Mesenteric fat pad (tissue), 1 donor: ENCODE measurements at places on chromosomes 4 and X.

GRCh38 chrX:7085879-7086278 is 61.6 kb upstream of the STS start:
- DNase-seq: no peak

DNA sequence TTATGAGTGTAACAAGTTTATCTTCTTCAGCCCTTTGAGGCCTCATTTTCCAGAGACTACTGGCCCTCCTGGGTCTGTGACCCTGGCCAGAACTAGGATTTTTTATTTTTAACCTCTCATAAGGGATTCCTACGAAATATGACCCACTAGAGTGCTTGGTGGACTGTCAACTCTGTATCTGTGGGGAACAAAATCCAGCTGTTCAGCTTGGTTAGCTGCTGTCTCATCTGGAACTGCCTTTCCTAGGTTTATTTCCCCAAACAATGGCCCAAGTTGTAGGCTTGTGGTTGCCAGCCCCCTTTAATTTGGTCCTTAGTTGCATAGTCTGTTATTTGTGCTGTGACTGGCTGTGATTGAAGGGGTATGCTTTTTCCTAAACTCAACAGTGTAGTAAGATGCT is 56.2 kb downstream of the NHS start:
- DNase-seq: no peak

DNA sequence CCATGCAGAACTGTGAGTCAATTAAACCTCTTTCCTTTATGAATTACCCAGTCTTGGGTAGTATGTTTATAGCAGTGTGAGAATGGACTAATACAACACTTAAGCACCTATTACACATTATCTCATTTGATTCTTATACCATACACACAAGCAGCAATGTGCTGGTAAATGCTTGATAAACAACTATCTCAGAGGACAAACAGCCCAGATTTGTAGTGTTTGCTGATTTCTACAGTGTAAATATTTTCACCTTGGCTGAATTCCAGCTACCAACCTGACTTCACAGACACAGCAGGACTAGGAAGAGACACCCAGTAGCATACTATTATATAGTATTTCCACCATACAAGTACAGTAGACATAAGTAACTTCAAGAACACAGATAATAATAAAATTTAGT is 406.5 kb upstream of the CNKSR2 start:
- no peak for DNase-seq

DNA sequence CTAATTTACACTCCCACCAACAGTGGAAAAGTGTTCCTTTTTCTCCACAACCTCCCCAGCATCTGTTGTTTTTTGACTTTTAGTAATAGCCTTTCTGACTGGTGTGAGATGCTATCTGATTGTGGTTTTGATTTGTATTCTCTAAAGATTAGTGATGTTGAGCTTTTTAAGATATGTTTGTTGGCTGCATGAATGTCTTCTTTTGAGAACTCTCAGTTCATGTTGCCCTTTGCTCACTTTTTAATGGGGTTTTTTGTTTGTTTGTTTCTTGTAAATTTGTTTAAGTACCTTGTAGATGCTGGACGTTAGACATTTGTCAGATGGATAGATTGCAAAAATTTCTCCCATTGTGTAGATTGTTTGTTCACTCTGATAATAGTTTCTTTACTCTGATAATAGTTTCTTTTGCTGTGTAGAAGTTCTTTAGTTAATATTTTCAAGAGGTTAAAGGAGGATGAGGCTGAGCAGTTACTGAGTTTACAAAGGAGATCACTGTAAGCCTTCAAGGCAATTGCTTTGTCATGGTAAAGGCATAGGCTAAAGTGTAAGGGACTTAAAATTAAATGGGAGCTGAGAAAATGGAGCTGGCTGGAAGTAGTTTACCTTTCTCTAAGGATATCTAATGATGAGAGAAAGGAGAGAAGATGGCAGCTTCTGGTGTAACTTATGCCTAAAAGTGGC is 323.4 kb downstream of the PCDH7 start:
- no peak for DNase-seq

DNA sequence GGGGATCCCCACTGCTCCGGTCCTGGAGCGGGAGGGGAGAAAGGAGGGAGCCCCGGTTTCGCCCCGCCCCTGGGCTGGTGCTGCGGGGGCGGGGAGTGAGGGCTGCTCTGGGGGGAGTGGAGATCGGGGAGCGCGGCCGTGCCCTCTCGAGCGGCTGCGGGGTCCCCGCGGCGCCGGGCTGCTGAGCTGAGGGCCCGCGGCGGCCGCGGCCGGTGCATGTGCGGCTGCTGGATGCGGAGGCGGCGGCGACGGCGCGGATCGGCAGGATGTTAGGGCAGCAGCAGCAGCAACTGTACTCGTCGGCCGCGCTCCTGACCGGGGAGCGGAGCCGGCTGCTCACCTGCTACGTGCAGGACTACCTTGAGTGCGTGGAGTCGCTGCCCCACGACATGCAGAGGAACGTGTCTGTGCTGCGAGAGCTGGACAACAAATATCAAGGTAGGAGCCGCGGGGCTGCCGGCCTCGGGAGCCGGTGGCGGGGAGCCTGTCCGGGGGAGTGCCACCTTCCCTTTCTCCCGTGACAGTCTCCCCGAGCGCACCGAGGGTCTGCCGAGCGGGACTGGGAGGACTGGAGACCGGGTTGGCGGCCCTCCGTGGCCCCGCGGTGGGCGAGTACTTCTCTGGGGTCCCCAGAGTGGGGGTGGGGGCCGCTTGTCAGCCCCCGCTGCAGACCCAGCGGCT is at the start of gene ING2:
ING2 (plus strand) TSS at position 129 of the 681 bp plus-strand sequence; CDS start at position 267, 138 bp downstream.
- DNase-seq: no peak

DNA sequence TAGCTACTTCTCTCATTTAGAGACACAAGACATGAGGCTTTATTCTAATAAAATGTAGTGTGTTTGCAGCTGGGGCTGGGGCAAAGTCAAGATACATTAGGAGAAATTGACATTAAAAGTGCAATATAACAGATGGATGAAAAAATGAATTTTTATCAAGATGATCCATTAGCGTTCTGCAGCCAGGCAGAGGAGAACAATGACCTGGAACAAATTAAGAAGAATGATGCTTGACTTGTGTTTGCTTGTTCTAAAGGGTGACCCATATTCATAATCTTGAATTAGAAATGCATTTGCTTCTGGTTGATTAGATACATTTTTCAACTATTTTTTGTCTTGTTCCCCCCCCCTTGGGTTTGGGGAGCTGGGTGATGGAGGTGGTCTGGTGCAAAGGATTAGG is 439.5 kb upstream of the BOD1L1 start:
- no peak for DNase-seq

DNA sequence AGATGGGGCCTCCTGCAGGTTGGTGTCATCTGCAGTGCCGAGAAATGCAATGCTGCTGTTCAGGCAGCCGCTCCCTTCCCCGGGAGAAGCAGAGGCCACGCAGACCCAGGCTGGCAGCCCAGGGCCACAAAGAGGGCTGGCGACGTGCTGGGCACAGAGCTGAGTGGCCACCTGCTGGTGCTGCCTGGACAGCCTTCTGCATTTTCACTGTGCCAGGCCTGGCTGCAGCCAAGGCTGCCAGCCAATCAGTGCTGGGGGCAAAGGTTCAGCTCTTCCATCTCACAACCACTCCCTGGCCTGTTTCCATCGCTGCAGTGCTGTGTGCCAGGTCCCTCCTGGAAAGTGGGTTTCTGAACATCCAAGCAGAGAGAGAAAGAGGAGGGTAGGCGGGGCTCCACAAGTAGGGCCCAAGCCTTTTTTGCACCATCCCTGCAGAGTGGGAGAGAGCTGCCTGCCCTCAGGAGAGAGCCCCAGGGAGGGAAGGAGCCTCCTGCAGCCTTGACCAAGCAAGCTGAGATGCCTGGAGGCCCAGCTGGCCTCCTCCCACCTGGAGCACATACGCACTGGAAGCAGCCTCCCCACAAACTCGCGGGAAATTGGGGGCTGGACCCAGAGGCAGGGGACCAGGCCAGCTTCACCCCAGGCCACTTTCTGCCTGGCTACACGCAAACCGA is 20.1 kb downstream of the ADRA2C start:
- DNase-seq: no peak

DNA sequence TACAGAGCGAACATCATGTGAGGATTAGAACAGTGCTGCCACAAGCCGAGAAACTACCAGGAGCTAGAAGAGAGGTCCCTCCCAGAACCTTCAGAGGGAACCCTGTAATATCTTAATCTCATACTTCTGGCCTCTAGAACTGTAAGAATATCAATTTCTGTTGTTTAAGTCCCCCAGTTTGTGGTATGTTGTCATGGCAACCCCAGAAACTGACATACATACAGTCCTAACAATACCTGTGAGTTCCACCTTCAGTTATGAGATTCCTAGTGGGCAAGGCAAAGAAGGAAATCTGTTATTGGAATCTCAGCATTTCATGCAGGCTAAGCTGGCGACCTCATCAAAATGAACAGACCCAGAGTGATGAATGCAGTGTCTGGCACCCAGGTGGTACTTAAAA is 42.5 kb downstream of the ZBTB49 start:
- DNase-seq: no peak

DNA sequence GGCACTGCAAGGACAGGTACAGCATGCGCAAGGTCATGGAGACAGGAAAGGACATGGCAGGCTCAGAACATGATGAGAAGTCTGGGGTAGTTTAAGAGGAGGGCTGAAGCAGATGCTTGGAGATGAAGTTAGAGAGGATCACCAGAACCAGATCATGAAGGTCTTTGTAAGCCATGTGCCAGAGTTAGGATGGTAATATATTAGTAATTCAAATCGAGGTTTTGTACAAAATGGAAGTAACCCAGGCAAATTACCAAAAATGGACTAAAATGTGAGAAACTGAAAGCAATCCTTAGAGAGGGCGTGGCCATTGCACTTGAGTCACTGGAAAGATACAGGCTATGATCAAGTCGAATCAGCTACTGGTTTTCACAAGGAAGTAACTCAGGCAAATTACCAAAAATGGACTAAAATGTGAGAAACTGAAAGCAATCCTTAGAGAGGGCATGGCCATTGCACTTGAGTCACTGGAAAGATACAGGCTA is 13.5 kb downstream of the RXFP1 start:
- DNase-seq: no peak

DNA sequence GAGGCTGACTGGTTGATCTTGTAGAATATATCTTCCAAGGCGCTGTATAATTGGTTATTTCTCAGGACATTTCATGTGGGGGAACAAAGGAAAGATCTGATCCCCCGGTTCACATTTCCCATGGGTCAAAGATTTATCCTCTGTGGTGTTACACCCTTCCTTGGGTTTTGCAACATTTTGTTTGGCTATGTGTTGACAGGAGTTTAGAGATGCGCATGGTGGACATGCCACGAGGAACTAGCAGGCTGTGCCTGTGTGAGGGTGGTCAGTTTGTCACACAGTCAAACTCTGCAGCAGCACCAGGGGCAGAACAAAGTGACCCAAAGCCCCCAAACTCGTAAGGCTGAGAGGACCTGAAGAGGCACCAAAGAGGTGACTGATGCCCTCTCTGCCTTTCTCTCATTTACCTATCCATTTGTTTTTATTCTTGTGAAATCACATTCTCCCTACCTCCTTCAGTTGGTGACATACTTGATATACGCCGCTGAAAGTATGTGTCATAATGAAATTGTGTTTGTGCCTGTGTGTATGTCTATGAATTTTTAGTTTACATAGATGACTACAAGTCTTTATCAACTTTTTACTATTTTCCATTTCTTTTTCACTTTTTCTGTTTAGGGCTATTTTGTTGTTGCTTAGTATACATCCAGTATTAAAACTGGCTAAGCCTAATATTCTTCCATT is 164.7 kb downstream of the SPCS3 start:
- no peak for DNase-seq

DNA sequence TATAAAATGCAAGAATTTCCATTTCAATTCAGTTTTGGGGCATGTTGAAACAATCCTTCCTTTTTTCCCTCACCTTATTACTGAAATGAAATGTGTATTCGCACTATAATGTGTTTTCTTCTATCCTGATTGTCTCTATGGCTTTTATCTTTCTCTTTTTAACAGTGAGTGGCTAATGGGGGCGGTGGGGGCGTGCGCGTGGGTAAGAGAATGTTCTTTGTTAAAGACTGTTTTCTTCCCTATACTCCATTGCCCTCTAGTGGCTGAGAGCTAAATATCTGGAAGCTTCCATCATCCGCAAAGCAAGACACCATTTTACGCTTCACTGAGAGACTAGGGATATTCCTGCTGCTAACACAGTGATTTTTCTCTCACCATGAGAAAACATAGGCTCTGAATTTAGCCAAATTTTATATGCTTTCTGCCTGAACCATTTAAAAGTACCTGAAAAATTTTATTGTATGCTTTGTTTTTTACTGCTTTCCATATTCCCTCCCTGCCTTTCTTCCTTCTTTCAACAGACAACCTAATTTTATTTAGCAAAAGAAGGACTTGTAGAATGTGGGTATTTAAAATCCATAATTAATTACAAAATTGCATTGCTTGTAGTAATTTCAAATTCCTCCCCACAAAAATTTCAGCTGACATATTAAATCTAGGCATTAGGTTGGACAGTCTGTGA is 194.0 kb downstream of the GASK1B start:
- DNase-seq: no peak

DNA sequence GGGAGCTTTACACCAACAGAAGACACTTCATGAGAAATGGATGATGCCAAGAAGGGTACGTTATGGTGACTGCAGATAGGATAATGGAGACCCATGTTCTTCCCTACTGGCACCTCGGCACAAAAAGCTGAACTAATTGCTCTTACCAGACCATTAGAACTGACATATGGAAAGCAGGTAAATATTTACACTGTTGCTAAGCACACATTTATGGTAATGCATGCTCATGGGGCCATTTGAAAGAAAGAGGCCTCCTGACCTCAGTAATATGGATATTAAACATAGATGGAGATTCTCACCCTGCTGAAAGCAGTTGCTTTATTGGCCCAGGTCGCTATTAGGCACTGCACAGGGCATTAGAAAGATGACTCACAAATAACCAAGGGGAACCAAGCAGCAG is 1759.6 kb downstream of the C4orf33 start:
- DNase-seq: no peak

DNA sequence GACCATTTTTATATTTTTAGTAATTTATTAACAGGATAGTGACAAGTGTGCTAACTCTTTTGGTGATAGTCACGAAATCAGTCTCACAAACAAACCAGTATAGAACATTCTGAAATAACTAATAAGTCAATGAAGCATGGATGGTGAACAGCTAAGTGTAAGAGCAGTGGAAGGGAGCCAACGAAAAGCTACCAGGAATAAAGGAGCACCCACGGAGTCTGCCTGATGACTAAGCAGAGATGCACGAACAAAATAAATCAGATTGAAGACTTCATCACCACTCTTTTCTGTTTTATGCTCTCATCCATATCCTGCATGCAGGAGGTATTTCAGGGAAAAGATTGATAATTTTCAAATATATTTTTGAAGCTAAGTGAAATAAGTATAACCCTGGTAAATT is 891.1 kb upstream of the HS3ST1 start:
- DNase-seq: no peak

GRCh38 chrX:15838017-15838416 is 16.6 kb downstream of the AP1S2 start:
- no peak for DNase-seq

GRCh38 chrX:15359701-15360100 is 24.4 kb upstream of the PIGA start:
- no peak for DNase-seq

DNA sequence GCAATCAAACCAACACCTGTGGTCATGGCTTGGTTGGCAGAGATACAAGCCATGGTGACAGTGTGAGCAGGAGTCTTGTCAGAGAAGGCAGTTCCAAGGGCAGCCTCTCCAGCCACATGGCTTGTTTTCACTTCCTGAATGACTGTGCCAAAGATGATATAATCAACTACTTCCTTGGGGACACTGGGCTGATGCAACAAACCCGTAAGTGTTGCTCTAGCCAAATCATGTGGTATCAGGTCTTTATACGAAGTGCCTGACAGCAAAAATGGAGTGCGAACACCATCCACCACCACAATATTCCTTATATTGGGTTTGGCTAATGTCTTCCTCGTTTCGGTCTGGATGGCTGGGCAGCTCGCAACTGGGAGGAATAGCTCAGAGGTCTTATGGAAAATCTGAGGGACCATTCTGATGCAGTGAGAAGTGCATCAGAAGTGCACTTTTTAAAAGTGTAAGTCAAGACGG is 922.0 kb downstream of the NLGN4X start:
- no peak for DNase-seq
